ENCODE measurements at places on chromosomes 12 and 14.

GRCh38 chr12:7647071-7647470 lies 18.6 kb downstream of the APOBEC1 start:
- no peak for DNase-seq

DNA sequence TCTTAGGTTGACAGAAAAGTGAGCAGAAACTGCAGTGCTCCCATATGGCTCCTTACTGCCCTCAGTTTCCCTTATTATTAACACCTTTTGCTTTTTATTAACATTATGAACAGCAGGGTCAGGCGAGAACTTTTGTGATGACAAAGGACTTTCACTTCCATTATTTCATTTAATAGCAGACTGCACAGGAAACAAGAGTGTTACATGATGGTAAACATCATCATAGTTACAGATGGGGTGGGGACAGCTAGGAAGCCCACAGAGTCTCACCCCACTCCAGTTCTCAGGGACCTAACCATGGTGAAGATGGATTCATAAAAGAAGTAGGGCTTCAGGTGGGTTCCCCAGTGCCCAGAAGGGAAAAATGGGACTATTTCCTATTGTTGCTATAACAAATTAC lies 110.1 kb upstream of the PELI2 start:
- DNase-seq = no peak

- no peak for DNase-seq
Measured at GRCh38 chr12:117832459-117833457, 136.0 kb downstream of the KSR2 start.

GRCh38 chr14:93732524-93732923 lies 55.8 kb downstream of the PRIMA1 start:
- no peak for DNase-seq

GRCh38 chr12:2110127-2110526 lies 57.3 kb downstream of the CACNA1C start:
- no peak for DNase-seq

- no peak for DNase-seq
Measured at GRCh38 chr12:129169928-129170327, 316.6 kb downstream of the GLT1D1 start.

DNA sequence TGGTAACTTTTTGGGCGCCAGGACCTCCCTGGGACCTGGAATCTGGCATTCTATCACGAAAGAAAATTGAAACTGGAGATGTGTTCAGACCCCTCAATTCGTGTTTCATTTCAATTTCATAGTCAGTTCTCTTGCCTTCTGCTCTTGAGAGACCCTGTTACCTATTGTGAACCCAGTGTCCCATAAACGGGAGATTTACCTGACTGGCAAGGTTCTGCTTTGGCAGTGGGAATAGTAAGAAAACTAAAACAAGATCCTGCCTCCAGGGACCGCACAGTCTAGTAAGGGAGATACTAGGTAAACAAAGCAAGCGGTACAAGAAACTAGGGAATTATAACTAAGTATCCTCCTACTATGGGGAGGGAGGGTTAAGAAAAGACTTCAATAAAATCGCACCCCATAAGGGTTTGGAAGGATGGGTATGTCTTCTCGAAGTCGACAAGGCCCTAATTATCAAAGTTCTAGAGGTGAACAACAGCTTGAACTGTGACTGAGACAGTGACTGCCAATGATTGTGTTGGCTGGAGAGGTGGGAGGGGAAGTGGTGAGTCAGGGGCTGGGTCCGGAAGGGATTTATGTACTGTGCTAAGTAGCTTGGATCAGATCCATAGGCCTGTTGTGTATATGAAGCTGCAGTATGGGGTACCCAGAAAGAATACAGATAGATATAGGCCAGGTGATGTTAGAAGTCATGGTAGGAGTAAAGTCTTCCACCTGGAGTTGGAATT lies 754 bp downstream of the ACSS3 start:
- DNase-seq = no peak

GRCh38 chr14:103679351-103679750 lies 35.9 kb downstream of the XRCC3 start:
- no peak for DNase-seq

- DNase-seq = no peak
Measured at GRCh38 chr14:63544591-63545299, 1.6 kb upstream of the PPP2R5E start.

DNA sequence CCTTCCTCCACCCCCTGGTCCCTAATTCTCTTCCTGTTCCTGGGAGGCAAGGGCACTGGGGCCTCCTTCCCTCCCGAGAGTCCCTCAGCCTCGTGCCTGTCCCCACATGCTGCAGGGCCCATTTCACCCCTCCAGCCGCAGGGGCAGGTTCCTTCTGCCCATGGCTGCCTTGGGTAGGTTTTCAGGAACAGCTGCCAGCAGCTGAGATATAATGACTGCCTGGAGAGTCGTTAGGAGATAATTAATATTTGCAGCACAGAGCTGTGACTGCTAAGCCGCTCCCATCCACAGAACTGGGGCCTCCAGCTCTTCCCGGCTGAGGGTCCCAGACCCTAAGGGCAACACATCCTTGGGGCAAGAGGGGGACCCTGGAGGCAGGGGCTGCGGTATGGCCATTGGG lies 211.9 kb upstream of the LHX5 start:
- no peak for DNase-seq

DNA sequence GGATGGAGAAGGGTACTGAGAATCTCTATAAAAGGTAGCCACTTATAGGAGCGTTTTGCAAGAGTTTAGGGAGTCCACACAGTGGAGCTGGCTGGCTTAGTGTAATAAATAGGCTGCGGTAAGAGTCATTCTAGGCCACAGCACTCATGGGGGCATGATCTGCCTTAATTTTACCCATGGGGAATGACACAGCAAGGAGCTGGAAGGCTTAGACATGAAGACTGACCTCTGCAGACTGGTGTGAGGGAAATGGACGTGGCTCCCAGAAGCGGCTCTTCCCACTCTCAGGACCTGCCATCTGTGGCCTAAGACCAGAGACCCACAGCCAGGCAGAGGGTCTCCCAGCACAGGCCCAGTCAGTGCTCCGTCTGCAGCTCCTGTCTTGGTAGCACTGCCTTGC lies 173.3 kb downstream of the PPM1H start:
- DNase-seq = no peak

- no peak for DNase-seq
Measured at GRCh38 chr12:14710632-14711320, 14.4 kb upstream of the GUCY2C start.

DNA sequence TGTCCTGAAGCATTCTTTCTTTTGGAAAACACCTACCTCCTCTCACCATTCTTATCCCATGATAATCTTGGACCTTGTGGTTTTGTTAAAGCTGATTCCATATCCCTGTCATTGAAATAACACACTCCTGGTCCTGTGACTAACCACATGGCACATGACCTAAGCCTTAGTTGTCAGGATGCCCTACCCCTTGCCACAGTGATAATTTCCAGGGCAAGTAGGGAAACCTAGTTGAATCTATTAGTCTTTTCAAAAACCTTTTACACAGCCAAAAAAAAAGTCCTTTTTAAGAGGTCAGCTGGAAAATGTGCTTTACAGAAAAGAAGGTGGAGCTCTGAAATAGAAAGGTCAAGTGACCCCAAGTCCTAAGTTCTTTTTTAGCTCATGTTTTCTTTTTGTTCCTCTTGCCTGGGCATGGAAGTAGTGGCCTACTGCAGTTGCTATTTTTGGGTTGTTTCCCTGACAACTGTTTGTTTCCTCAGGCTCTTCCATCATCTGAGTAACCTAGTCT lies 608.4 kb downstream of the LRFN5 start:
- no peak for DNase-seq

DNA sequence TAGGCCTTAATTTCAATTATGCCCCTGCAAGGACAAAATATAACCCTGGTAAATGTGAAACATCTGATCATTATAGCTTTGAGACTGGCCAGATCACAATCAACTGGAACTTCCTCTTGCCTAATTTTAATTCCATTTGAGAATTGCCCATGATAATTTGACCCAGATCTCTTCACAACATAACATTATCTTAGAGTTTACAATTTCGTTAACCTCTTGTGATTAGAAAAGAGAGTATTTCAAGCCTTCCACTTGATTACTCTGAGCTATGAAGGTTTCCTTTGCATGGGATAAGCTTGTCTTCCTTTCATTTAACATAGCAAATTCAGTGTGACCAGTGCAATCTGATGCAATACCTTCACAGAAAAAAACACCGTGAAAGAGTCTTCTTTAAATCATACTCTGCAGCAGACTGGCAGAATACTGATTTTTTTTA lies 143.6 kb downstream of the DUSP6 start:
- DNase-seq = no peak

DNA sequence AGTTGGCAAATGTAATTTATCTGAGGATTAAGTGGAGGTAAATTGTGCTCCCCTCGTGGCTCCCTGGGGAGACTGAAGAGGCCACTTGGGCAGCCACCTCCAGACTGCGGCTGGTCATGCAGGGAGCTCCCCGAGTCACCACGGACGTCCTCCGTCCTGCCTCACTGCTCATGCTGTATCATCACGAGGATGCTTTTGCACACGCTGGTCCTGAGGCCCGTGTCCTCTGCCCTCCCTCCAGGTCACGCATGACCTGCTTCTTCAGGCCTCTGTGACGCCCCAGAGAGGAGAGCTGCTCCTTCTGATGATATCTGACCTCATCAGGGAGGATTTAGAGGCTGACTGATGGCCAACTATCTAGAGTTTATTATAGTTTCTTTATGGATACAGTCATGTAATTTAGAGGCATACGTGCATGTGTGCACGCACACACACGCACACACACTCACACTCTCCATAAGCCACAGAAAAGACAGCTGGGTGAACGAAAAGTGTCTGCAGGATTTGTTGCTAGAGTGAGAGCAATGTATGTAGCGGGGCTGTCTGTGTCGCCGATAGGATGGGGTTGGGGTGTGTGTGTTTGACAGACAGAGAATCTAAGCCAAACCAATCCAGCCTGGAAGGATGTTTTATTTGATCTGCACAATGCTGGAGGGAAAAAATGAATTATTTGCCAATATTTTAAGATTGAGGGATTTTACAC lies 160.0 kb downstream of the ADGRD1 start:
- DNase-seq = no peak

DNA sequence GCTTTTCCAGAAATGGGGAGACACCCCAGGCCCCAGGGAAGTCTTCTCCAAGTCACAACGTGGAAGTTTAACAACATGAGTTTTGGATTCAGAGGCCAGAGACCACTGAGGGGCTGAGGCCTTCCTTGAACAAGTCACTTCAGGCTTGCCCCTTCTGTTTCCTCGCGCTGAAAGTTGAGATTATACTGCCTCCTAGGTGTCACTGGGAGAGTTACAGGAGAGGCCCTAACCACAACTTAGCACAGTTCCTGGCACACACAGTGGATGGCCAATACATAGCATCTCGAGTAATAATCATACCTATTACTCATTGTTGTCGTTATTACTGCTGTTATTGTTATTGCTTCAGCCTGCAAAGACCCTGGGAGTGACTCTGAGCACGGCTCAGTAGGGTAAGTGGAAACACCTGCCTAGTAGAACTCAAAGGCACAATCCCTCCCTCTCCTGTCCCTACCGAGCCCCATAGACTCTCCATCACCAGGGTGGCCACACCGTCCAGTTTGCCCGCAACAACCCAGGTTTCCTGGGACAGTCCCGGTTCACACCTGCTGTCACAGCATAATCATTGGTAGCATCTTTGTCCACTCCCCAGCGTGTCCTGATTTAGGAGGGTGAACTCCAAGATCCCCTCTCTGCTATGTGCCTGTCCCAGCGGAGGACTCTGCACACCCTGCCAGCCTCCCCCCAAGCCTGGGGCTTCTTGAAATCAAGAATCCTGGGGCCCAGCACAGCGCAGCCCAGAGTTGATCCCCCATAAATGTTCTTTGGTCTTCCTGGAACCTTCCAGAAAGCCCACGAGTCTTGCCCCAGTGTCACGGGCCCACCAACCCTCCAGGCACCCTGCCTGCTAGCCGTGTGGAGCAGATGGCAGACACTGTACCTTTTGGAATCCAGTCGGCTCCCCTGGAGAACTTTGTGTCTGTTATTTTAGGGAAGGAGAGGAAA lies 85.0 kb downstream of the SYNE3 start:
- no peak for DNase-seq

DNA sequence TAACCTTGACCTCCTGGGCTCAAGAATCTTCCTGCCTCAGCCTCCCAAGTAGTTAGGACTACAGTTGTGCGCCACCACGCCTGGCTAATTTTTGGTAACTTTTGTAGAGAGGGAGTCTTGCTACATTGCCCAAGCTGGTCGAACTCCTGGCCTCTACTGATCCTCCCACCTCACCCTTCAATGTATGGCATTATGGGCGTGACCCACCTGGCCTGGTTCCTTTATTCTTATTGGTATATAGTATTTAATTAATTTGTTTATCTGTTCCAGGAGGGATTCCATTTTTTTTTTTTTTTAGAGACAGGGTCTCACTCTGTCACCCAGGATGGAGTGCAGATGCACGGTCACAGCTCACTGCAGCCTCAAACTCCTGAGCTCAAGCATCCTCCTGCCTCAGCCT lies 40.9 kb upstream of the EAPP start:
- no peak for DNase-seq

DNA sequence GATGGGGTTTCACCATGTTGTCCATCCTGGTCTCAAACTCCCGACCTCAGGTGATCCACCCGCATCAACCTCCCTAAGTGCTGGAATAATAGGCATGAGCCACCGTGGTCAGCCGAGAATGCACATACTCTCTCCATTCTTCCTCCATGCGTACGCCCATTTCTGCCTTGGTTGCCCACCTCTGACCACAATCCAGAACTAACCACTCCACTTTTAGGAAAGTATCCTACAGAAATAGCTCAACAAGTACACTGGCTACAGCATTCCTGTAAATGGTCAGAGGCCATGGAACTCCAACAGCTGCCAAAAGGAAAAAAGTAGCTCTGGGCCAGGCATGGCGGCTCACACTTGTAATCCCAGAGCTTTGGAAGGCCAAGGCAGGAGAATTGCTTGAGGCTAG lies 60.7 kb downstream of the IRF2BPL start:
- no peak for DNase-seq

GRCh38 chr12:38782359-38782758 lies 123.0 kb downstream of the CPNE8 start:
- DNase-seq = no peak

- DNase-seq = no peak
Measured at GRCh38 chr14:59336098-59336497, 129.1 kb downstream of the GPR135 start.

- no peak for DNase-seq
Measured at GRCh38 chr14:35355981-35356841, 48.3 kb downstream of the NFKBIA start.

- no peak for DNase-seq
Measured at GRCh38 chr14:67517083-67517482, 16.0 kb upstream of the PLEKHH1 start.

- DNase-seq = no peak
Measured at GRCh38 chr14:50319293-50319692, 7.2 kb downstream of the DMAC2L start.

GRCh38 chr12:10082117-10082874 lies 16.5 kb downstream of the CLEC1A start:
- DNase-seq = no peak

- no peak for DNase-seq
Measured at GRCh38 chr12:114415525-114415868, 9.6 kb upstream of the TBX5 start.

- DNase-seq = no peak
Measured at GRCh38 chr14:99808154-99808505, 14.9 kb downstream of the EML1 start.

DNA sequence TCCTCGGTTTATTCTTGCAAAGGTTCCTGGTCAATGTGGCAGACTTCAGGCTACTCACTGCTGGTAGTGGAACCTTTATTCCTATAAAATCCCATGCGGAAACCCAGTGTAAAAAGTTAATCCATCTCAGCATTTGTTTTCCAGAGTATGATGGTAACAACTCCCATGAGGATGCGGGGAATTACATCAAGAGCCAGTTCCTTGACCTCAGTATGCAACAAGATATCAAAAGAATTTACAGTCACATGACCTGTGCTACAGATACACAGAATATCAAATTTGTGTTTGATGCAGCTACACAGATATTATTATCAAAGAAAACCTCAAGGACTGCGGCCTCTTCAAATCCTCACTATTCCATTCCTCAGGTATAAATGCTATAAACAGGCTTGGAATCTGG lies 19.3 kb downstream of the CPM start:
- DNase-seq = no peak

All from T-cell (primary cell).